ENCODE measurements at places on chromosomes 7 and 10. TPM values are rescaled to one million over a fixed set of nuclear protein-coding genes. Genes with fewer than 3 reads are reported as not detected.

Gene PRSS37
- not detected for total RNA-seq

Gene ANKRD26
- total RNA-seq, result 5.8 TPM

Gene OPALIN
- not detected for total RNA-seq

Gene SP4
- total RNA-seq, result 8.3 TPM

Data from aorta (tissue), 5 donors.